ENCODE measurements at places on chromosomes 3 and 15.

DNA sequence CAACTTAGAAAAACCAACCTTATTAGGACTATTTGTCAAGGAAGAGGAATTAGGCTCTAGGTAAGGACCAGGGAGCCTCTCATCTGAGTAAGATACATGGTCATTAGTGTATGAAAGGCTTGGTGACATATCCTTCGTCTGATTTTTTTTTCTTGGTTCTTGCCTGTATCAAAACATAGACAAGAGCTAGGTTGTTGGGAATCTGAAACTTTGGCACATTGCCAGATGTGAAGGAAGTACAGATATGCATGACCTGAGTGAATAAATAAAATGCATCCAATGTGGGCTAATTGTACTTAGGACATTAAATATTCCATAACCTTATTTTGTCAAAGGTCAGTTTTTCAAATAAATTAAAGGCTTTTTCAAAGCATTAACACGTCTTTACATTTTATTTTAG is 151.8 kb downstream of the SYNPR start:
- no peak for DNase-seq

DNA sequence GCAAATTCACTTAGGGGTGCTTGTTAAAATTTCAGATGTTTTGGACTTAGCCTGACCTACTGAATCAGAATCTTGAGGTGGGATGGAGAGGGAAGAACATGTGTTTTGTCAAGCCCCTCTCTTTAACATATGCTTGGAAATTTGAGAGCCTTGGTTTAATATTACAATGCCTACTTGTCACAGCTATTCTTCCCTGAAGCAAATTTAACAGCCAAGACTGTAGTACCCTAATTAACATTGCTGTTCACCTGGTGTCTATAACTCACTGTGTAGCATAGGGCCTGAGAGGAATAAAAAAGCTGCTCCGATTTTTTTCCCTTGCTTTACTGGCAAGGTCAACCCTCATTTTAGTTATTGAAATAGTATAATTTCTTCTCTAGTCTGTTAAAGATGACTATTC is 880.1 kb downstream of the CADM2 start:
- DNase-seq: no peak

DNA sequence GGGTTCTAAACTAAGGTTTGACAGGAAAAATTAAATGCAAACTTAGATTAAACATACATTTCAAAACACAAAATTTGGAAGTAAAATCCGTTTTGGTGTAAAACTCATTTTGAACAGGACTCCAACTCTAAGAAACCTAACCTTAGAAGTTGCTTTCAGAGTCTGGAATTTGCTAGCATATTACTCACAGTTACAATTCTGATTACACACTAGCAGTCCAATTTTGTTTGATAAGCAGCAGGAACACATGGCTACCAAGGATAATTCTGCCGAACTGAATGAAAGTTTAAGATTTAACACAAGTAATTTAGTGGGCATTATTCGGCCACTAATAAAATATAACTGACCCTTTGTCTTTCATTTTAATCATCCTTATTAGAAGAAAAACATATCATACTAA is 49.6 kb downstream of the FRMD5 start:
- DNase-seq: no peak

DNA sequence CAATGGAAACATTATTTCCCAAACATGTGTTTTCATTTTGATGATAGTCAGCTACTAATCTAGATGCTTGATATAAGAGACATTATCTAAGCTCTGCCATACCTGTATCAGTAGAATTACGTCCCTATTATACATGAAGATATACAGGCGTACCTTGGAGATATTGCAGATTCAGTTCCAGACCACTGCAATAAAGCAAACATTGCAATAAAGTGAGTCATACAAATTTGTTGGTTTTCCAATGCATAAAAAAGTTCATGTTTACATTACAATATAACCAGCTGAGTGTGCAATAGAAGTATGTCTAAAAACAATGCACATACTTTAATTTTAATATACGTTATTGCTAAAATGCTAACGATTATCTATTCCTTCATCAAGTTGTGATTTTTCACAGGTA is 236.0 kb upstream of the ZNF717 start:
- no peak for DNase-seq

GRCh38 chr3:15241341-15241740 is 35.3 kb downstream of the CAPN7 start:
- DNase-seq: no peak

DNA sequence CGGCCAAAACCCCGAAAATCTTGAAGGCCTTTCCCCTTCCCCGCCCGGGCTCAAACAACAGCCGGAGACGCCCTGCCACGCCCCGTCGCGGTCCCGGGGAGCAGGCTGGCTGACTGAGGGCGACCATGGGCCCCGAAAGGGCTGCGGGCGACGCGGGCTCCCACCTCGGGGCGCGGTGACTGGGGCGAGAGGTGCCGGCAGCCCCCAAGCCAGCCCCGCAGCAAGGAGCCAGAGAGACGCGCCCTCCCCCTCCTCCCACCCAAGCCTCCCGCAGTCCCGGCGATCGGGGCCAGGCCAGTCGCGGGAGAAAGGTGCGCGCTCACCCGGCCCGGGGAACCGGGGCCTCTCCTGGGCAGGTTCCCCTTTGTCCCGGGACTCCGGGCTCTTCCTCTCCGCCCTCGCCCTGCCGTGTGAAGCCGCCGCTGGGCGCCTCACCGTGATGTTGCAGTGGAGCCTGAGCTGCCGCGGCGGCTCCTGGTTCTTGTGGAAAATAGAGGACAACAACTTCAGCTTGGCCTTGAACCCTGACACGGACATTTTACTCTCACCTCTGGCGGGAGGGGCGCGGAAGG is 30.6 kb upstream of the ZSCAN2 start:
- DNase-seq: no peak

GRCh38 chr15:39199076-39199475 is 381.8 kb upstream of the THBS1 start:
- no peak for DNase-seq

Measured in AG09309 (cell line).